Fibroblast of skin of right quadriceps (primary cell): ENCODE measurements at places on chromosomes 5 and 9.

- DNase-seq, result no peak
Measured at GRCh38 chr9:69036309-69036708, 757 bp downstream of the FXN start.

GRCh38 chr5:27451377-27451776 is 413.0 kb upstream of the CDH9 start:
- no peak for DNase-seq

GRCh38 chr5:168288349-168289245 is 2.8 kb upstream of the WWC1 start:
- no peak for DNase-seq

GRCh38 chr9:134653259-134654009 is 11.8 kb downstream of the COL5A1 start:
- DNase-seq, result no peak

DNA sequence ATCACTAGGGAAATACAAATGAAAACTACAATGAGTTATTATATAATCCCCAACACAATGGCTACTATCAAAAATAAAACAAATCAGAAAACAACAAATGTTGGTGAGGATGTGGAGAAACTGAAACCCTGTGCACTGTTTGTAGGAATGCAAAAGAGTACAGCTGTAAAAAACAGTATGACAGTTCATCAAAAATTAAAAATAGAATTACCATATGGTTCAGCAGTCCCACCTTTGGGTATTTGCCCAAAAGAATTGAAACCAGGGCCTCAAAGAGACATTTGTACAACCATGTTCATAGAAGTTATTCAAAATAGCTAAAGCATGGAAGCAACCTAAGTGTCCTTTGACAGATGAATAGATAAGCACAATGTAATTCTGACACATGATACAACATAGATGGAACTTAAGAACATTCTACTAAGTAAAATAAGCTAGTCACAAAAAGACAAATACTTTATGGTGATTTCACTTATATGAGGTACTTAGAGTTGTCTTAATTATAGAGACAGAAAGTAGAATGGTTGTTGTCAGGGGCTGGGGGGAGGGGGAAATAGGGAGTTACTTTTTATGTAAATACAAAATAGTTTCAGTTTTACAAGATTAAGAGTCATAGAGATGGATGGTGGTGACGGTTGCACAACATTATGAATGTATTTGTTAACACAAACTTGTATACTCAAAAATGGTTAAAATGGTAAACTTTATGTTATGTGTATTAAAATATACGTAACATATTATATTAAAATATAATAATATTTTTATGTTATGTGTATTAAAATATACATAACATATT is 102.8 kb downstream of the KCTD16 start:
- no peak for DNase-seq

DNA sequence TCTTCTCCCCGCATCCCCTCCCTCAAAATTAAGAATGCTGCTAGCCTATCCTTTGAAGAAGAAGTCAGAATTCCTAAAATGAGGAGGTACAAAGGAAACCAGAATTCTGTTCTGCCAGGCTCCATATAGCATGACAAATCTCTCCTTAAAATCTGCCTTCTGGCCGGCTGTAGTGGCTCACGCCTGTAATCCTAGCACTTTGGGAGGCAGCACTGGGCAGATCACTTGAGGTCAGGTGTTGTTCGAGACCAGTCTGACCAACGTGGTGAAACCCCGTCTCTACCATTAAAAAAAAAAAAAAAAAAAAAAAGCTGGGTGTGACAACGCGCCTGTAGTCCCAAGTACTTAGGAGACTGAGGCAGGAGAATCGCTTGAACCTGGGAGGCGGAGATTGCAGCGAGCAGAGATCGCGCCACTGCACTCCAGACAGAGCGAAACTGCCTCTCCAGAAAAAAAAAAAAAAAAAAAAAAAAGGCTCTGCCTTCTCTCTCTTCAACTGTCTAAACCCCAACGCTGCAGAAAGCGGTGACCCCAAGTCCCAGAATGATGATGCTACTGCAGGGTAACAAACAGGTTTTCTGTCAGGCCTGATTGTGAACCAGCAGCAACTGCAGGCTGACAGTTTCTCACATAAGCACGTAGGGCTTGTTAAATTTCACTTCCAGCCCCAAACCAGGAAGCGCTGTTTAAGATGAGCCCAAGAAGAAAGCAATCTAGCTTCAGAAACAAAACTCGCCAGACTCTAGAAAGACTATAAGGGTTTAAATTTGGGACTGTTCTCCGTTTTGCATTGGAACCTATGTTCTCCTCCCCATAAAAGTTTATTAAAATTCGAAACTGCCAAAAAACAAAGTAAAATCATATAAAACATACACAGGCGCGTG is 963 bp upstream of the CAST start:
- peak; percentile 49 for DNase-seq

DNA sequence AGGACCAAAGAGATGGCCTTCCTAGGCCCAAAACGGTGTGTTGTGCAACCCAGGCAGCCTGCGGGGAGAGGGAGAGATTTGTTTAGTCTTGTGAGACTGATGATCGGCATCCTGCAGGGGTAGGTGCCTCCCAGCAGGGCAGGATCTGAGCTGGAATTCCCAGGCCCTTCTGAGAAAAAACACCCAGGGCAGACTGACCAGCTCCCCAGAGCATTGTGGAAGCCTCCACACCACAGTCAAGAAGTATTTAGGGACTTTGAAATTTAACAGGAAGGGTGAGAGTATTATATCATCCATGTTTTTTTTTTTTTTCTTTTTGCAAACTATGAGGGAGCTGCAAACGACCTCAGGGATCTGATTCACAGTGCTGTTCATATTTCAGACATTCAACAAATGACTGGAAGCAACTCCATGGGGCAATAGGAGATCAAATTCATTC is 104.5 kb upstream of the LHFPL2 start:
- DNase-seq, result peak; percentile 54

GRCh38 chr9:124187311-124187710 is 70.4 kb upstream of the NEK6 start:
- no peak for DNase-seq

GRCh38 chr9:5392285-5392684 is 45.4 kb downstream of the PLGRKT start:
- no peak for DNase-seq

DNA sequence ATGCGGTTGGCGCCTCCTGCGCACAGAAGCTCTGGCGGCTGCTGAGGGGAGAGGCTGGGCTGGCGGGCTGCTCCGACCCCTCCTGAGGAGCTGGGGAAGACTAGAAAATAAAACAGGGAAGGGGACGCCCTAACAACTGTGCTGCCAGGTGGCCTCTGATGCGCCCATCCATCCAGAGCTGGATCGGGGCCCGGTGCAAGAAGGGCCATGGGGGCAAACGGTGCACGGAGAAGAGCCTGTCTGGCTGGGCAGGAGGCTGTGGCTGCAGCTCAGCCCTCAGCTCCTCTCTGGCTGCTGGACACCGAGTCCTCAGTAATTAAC is 21.0 kb upstream of the MRNIP start:
- DNase-seq, result no peak

DNA sequence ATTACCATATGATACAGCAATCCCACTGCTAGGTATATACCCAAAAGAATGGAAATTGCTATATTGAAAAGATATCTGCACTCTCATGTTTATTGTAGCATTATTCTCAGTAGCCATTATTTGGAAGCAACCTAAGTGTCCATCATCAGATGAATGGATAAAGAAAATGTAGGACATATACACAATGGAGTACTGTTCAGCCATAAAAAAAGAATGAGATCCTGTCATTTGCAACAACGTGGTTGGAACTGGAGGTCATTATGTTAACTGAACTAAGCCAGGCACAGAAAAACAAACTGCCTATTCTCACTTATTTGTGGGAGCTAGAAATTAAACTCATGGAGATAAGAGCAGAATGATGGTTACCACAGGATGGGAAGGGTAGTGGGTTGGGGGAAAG is 63.1 kb upstream of the TTC23L start:
- DNase-seq, result no peak

GRCh38 chr9:68683433-68683832 is 21.6 kb upstream of the PIP5K1B start:
- DNase-seq, result no peak

- no peak for DNase-seq
Measured at GRCh38 chr5:108334225-108334624, 47.7 kb downstream of the FBXL17 start.

GRCh38 chr9:101508211-101508610 is 25.4 kb upstream of the RNF20 start:
- DNase-seq, result peak; percentile 77
